ENCODE measurements at places on chromosomes 13 and 19.

GRCh38 chr13:27171244-27171826 lies at the start of gene USP12:
USP12 (minus strand) TSS chr13:27171811; CDS start chr13:27171639, 172 bp downstream.
- no peak for DNase-seq

- DNase-seq, result no peak
These were observed 107.2 kb downstream of the RAB20 start for GRCh38 chr13:110454227-110454859.

GRCh38 chr13:69980799-69981198 lies 126.8 kb upstream of the ATXN8OS start:
- no peak for DNase-seq

GRCh38 chr19:327291-328024 lies 17.1 kb downstream of the MIER2 start:
- DNase-seq, result no peak

DNA sequence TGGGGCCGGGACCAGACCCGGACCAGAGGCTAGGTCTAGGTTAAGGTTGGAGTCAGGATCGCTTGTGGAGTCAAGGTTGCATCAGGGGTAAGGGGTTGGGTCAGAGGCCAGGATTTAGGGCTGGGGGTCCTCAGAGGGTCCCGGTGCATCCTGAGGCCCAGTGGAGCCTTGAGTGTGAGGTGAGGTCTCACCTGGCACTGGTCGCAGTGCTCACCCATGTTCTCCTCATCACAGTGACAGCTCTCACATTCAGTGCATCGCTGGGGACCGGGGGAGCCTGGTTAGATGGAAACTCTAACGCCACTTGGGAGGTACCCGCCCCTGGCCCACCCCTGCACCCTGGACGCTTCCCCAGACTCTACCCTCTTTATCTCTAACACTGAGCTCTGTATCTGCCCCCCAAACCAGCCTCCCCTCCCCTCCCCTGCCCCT lies 3.1 kb downstream of the HRC start:
- DNase-seq, result no peak

DNA sequence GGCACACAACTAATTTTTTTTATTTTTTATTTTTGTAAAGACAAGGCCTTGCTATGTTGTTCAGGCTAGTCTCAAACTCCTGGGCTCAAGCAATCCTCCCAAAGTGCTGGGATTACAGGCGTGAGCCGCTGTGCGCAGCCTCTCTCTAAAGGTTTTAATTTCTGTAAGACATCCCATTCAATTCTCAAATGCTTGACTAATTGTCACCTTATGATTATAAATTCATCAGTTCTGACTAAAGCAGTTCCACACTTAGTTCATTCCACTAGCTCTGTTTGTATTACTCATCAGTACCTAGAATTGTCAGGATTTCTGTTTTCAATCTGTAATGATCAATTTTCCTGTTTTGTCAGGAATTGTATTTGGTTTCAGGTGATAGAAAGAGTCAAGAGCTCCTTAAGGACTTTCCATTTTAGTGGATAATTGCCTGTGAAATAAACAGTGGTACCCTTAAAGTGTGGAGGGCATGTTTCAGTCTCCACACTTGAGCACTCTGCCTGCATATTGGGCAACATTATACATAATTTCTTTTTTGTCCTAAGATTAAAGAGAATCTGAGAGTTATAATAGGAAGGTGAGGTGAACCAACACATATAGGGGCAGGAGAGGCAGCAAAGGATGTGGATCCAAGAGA lies 27.6 kb downstream of the GPALPP1 start:
- no peak for DNase-seq

DNA sequence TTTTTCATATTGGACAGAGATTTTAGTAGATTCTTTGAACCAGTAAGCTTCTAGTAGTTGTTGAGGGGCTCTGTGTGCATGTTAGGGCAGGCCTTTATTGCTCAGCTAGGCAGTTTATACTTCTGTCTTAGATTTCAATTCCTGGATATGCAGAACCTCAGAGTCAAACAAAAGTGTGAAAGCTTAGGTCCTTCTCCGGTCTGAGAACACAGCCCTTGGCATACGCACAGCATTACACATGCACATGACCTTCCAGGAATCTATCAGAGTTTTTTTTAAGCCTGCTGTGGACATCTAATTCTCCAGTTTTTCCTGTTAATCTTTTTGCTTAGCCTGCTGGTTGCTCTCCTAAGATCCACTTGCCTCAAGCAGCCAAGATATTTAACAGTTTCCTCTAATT lies 77.9 kb upstream of the KL start:
- DNase-seq, result no peak

GRCh38 chr19:43562698-43563241 lies 12.6 kb downstream of the XRCC1 start:
- DNase-seq, result peak; percentile 91

DNA sequence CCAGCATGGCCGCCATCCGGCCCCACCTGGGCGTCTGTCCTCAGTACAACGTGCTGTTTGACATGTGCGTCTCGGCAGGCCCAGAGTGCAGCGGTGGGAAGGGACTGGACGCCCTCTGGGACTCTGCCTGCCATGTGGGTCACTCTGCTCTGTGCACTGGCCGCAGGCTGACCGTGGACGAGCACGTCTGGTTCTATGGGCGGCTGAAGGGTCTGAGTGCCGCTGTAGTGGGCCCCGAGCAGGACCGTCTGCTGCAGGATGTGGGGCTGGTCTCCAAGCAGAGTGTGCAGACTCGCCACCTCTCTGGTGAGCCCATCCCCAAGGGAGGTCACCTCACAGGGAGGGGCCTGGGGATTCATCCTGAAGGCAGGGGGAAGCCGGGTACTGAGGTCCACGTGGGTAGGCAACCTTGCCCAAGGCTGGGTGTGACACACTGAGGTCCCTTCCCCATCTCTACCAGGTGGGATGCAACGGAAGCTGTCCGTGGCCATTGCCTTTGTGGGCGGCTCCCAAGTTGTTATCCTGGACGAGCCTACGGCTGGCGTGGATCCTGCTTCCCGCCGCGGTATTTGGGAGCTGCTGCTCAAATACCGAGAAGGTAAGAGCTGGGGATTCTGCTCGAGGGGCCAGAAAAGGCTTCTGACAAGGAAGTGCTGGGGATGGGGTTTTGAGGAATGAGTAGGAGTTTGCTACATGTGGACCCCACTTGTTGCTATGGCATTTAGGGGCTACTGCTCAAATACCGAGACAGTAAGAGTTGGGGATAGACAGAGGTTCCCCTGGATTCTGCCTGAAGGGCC lies 11.3 kb downstream of the ABCA7 start:
- DNase-seq, result no peak

- no peak for DNase-seq
These were observed 4.4 kb downstream of the TNFRSF19 start for GRCh38 chr13:23574421-23575145.

- no peak for DNase-seq
These were observed at the start of gene COMP for GRCh38 chr19:18790566-18791314. COMP (minus strand) TSS chr19:18791305; CDS start chr19:18791269, 36 bp downstream.

DNA sequence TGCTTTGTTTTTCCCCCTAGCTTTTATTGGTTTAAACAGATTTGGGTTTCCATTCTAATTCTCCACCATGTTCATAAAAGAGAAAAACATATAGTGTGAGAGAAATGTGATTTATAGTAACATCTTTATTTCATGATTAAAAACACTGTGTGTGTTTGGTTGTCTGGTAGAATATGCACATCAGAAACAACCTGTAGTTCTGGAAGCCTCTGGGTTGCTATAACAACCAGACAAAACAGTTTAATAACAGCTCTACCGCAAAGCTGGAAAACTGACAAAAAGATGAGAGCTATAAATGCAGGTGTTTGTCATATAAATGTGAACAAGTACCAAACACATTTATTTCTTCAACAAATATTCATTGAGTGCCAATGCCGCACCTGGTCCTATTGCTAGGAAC lies 9.8 kb downstream of the KBTBD6 start:
- DNase-seq, result peak; percentile 54

GRCh38 chr19:7865262-7865911 lies 8.8 kb downstream of the PRR36 start:
- DNase-seq, result no peak

- DNase-seq, result peak; percentile 59
These were observed 9.4 kb downstream of the SIRT6 start for GRCh38 chr19:4172861-4173473.

DNA sequence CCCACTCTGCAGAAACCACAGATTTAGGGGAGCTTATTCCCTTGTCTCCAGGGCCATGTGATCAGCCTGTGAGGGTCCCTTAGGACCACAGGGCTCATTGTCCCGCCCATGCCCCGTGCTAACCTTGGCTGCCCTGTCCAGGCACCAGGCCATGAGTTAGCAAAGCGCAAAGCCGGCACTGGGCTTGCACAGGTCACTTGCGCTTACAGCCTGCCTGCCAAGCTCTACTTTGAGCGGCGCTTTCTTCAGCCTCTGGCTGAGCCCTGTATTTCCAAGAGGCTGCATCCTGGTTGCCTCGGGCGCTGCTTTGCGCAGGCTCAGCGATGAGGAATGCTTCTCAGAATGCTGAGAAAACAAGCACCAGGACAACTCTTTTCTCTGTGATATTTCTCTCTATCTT lies 188.0 kb downstream of the TDRD3 start:
- no peak for DNase-seq

DNA sequence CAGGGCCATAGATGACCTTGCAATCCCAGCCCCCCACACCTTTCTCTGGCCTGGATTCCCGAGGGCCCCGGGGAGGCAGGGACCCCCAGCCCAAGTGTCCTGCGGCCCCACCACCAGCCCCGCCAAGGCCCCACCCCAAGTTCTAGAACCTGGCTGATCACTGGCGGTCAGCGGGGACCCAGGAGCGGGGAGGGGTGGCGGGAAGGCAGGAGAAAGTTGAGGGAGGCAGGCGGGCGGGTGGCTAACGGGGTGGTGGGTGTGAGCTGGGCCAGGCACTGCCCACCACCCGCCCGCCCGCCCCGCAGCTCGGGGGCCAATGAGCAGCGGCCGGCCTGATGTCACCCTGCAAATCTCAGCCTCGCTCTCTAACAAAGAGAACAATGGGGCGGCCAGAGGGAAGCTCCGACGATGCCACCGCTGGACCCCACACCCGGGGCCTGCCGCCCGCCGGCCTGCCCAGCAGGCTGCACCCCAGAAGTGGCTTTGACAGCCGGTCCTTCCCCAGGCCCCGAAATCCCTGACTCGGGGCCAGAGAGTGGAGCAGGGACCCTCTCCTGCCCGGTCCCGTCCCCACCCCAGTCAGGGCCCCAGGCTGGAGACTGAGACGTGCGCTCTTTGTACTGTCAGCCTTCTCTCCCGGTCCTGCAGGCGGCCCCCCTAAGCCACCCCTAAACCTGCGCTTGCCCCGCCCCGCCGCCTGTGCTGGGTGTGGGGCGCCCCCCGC lies 1.6 kb downstream of the MEX3D start:
- DNase-seq, result no peak

GRCh38 chr19:51143486-51143885 lies 1.4 kb downstream of the SIGLEC7 start:
- DNase-seq, result no peak

DNA sequence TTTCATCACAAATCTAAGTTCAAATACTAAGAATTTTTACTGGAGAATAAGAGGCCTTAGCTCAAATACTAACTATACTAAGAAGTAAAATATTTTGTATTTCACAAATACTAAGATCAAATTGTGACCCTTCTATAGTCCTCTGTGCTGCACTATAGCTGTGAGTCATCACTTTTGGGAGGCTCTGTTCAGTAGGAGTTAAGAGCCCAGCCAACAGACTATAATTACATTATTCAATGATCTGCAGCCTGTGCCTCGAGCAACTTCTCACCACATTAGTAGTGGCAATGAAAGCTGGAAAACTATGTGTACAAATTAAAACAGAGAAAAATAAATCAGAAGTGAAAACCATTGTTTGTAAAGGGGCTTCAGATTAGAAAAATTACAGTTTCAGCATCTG lies 147.3 kb upstream of the GPC6 start:
- DNase-seq, result no peak

DNA sequence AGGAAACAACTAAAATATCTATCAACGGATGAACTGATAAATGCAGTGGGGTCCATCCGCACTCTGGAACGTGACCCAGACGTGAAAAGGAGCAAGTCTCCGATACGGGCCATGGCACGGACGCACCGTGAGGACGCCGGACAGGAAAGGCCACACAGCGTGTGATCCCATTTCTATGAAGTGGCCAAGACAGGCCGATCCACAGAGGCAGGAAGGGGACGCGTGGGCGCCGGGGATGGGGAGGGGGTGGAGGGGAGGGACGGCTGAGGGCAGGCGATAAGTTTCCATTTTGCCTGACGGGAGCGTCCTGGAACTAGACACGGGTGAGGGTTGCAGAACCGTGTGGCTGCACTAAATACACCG lies 13.8 kb downstream of the SHC2 start:
- no peak for DNase-seq

DNA sequence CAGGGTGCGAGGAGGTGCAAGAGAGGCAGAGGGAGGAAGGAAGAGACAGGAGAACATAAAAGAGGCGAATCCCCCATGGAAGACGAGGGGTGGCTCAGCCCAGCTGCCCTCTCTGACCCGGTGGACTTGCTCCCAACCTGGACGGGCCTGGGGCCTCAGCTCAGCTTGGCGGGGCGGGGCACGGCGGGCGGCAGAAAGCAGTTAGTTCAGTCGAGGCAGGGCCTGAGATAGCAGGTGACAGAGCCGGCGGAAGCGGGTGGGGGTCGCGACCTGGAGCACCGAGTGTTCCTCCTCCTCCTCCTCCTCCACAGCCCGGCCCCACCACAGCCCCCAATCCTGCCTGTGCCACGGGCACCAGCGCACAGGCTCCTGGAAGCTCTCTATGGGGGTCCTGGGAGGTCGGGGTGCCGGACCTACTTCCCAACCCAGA lies 7.0 kb upstream of the CACTIN start:
- DNase-seq, result no peak

GRCh38 chr13:51311231-51311630 lies 28.3 kb upstream of the SERPINE3 start:
- DNase-seq, result no peak

GRCh38 chr13:112143046-112143752 lies 76.2 kb downstream of the SOX1 start:
- no peak for DNase-seq

- DNase-seq, result no peak
These were observed 53.4 kb downstream of the TSSK6 start for GRCh38 chr19:19461671-19462622.

- no peak for DNase-seq
These were observed 87.8 kb downstream of the MAB21L1 start for GRCh38 chr13:35388441-35389355.

GRCh38 chr19:46355234-46356148 lies 8.6 kb downstream of the PPP5C start:
- DNase-seq, result no peak

DNA sequence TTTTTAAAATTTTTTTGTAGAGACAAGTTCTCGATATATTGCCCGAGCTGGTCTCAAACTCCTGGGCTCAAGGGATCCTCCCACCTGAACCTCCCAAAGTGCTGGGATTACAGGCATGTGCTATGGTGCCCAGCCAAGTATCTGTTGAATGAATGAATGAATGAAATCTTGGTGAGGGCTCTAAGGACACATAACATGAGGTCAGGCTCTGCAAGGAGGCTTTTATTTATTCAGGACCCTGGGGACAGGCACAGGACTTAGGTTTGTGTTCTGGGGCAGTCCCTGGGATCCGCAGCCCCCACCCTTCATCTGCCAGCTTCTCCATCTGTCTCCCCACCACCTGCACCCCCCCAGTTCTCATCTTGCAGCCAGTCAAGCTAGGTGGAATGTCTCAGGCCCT lies 4.6 kb downstream of the PTGIR start:
- DNase-seq, result no peak

GRCh38 chr19:55690109-55690768 lies 15.2 kb downstream of the EPN1 start:
- DNase-seq, result no peak
